ENCODE measurements at places on chromosomes 4 and X.
A peak's percentile ranks its signal among the peaks of the same experiment; 100 is the strongest.

GRCh38 chr4:187666697-187667494, 328.7 kb upstream of the ZFP42 start:
- peak; percentile 35 for DNase-seq

DNA sequence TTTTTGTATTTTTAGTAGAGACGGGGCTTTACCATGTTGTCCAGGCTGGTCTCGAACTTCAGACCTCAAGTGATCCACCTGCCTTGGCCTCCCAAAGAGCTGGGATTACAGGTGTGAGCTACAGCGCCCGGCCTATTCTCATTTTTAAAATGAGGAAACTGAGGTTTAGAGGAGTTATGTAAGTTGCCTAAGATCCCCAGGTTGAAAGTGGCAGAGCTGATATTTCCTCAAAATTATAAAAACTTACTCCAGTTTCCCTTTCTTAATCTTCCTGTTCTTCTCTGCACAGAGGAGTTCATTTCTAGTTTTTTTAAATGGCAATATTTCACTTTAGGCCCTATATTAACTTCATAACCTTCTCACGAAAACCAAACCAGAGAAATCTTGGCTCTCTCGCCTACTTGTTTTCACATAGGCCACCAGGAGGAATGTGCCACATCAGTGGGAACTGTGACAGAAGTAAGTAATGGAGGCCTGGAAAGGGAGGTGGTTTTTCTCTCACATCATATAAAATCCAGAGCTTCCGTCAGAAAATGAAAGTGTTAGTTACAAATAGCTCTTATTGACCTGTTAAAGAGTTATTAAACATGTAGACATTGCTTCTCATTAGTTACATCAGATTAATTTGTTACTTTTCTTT, 16.1 kb upstream of the RS1 start:
- no peak for DNase-seq

GRCh38 chr4:141635736-141636081, 674 bp upstream of the IL15 start:
- no peak for DNase-seq

DNA sequence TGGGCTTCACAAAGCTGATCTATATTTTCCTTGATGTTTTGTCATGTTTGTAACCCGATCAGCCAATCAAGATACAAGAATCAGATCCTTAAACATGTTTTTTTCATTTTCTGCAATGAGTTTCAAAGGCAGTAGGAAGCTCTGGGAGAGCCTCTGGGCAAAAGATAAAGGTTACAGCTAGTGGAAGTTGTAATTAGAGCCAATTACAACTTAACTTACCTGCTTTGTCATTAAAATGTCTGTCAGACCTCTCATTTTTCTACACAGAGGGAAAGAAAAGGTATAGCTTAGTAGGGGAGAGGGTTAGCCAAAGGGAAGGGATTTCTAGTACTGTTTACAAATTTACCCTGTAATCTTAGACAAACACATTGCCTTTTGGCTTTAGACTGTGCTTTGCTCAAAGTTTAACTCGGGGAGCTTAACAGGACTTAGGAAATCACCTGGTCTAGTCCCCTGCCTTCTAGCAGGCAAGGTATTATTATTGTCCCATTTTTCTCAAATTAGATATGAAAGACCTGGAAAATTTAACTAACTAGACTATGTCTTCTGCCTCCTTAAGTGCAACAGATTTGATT, 55.8 kb downstream of the FGF16 start:
- DNase-seq, result no peak

GRCh38 chr4:117284736-117285135, 199.4 kb upstream of the TRAM1L1 start:
- no peak for DNase-seq

DNA sequence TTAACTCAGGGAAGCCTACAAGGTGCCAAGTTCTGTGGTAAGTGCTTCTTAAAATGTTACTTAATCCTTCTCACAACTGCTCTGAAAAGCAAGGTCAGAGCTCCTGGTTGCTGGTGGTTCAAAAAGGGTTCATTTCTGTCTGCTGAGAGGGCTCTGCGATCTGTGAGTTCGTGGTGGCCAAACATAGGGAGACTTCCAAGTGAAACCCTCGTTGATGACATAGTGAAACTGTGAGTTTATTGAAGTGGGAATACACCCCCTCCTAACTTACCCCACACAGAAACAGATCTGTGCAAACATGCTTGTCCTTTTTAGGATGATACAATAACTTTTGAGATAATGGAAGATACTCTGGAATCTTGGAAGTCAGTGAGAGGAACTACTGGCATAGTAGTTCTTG, 164.8 kb upstream of the PGRMC2 start:
- DNase-seq, result no peak

DNA sequence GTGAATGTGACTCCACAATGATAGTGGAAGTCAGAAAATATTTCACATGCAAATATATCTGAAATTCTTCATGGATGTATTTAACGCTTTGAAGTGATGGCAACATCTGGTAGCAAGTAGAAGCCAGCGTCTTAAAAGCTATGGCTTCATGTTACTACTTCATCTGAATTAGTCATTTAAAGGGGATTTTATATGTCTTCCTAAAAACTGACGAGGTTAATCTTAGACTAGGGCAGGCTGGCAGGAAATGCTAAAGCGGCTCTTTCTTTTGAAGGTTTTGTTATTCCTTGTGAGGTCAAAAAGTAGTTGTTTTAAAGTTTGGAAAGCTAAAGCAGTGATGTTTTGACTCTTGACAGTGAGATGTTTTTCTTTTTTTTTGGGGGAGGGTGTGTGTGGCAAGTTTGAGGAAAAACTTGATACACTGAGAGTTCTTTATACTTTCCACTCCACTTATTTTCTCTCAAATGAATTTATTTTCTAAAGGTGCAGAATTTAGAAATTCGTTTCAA, 22.6 kb downstream of the PLS3 start:
- no peak for DNase-seq

DNA sequence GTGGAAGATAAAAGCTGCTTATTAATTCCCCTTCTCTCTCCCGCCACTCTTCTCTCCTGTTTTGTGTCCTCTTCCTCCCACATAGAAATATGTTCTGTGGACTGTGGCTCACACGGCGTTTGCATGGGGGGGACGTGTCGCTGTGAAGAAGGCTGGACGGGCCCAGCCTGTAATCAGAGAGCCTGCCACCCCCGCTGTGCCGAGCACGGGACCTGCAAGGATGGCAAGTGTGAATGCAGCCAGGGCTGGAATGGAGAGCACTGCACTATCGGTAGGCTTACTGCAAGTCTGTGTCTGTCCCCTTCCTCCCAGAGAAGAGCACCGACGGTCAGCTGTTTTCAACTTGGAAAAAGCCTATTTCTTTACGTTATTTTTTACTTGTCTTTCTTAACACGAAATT, 229.1 kb downstream of the DCTD start:
- no peak for DNase-seq

DNA sequence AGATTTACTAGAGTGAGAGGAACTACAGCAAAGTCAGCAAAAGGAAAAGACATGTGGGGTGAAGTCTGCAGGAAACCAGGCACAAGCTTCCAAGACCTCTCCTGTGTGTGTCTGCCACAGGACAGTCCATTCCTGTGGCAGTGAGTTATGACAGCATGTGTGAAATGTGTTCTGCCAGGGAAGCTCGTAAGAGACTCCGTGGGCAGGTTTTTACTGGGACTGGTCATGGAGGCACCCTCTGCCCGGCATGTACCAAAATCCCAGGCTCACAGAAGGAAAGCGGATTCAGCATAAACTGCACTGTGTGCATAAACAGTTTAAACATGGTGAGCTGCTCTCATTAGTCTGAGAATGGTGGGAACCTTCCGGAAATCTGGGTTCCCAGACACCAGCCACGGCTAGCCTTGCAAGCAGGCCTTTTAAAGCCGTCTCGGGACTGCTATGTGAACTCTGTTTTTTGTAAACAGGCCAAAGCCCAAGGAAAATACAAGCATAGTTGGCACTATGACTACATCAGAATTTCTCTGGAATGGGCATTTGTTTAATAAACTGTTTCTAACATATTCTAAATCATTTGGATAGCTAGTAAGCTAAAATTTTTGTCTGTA, 288.5 kb downstream of the TENM3 start:
- peak; percentile 6 for DNase-seq

DNA sequence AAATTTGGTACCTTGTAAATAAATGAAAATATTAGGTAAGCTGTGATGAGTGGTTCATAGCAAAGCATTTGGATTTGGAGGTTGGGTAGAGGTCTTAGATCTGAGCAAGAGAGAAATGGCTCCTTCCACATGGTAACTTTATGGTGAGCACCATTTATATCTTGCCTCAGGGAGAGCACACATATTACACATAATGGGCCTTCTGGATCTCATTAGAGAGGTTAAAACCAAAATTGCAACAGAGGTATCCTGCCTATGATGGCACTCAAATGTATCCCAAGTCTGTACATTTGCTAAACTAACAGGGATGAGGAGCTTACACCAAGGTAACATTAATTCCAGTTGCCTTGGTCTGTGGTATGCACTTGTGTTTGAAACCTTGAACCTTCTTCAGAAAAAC, 87.1 kb upstream of the PUDP start:
- no peak for DNase-seq
